M059J (cell line): ENCODE measurements at places on chromosomes 3 and 15.

- peak; percentile 88 for DNase-seq
Observed at GRCh38 chr3:120448756-120449155, 2.0 kb downstream of the FSTL1 start.

DNA sequence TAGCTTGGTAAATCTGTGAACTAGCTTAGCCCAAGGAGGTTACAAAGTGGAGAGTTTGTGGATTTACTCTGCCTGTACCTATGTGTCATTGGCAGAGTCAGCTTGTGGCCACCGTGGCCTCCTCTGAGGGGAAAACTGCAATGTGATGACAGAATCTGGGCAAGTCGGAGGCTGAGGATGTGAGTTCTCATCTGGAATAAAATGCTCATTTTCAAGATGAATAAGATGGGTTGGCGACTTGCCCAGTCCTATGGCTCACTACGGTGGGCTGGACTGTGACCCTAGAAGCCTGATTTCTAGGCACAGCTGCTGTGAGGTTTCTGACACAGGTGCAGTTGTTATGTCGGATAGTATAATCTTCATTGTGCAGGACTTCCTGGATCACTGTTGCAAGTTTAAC is 83.7 kb downstream of the ETV5 start:
- peak; percentile 62 for DNase-seq

- DNase-seq = no peak
Observed at GRCh38 chr3:35215525-35216500, 423.5 kb upstream of the ARPP21 start.

DNA sequence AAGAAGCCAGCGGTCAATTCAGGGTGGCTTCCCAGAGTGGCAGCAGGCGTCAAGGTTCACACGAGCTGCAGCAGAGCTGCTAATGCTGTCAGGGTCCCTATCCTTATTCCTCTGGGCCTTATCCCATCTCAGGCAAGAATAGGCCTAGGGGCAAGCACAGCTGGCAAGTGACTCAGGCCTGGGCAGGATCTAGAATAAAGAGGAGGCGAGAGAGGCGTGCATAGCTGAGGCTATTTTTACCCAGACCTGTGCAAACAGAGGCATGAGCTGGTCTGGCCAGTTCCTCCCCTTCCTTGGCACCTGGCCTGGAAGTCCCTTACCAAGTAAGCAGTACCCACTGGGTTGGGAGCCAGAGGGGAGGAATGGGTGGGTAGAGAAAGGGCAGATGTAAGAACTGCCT is 12.2 kb upstream of the VIPR1 start:
- DNase-seq = peak; percentile 59

- DNase-seq = no peak
Observed at GRCh38 chr3:21142949-21143348, 608.1 kb downstream of the ZNF385D start.

DNA sequence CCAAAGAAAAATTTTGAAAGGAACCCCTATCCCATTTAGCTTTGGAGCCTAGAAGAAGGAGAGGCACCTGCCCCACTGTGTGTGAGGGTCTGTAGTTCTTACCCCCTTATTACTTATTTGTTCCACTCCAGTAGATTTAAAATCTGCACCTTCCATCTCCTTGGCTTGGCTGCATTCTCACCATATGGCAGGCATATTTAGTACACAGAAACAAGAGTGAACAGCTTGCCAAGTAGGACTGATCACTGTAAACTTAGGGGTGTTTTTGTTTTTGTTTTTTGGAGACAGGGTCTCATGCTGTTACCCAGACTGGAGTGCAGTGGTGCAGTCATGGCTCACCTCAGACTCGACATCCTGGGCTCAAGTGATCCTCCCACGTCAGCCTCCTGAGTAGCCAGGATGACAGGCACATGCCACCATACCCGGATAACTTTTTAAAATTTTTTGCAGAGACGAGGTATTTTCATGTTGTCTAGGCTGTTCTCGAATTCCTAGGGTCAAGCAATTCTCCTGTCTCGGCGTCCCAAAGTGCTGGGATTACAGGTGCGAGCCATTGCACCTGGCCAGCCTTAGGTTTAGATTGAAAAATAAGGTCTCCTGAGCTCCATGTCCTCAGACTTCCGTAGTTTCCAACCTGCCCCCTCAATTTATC is 14.1 kb upstream of the ANXA2 start:
- DNase-seq = no peak

DNA sequence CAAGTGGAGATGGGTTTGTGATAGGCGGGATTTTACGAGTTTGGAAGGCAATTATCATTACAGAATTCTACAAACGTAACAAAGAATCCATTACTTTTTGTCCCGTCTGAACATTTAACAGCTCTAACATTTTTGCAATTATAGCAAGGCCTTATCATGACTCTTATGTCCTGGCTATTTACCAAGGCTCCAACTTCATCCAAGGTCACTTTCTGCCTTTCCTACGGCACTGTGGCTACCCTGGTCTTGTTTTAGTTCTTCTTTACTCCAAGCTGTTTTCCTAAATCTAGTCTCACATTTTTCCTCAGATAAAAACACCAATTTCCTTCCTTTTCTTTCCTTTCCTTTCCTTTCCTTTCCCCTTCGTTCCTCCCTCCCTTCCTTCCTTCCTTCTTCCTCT is 33.5 kb upstream of the GRM7 start:
- DNase-seq = no peak

GRCh38 chr3:127702151-127702578 is 29.4 kb downstream of the ABTB1 start:
- peak; percentile 41 for DNase-seq

DNA sequence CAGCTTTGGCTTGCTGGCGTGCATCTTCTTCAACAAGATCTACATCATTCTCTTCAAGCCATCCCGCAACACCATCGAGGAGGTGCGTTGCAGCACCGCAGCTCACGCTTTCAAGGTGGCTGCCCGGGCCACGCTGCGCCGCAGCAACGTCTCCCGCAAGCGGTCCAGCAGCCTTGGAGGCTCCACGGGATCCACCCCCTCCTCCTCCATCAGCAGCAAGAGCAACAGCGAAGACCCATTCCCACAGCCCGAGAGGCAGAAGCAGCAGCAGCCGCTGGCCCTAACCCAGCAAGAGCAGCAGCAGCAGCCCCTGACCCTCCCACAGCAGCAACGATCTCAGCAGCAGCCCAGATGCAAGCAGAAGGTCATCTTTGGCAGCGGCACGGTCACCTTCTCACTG is 40.6 kb upstream of the CSTA start:
- DNase-seq = no peak

GRCh38 chr3:43215138-43215537 is 71.2 kb upstream of the SNRK start:
- DNase-seq = no peak

DNA sequence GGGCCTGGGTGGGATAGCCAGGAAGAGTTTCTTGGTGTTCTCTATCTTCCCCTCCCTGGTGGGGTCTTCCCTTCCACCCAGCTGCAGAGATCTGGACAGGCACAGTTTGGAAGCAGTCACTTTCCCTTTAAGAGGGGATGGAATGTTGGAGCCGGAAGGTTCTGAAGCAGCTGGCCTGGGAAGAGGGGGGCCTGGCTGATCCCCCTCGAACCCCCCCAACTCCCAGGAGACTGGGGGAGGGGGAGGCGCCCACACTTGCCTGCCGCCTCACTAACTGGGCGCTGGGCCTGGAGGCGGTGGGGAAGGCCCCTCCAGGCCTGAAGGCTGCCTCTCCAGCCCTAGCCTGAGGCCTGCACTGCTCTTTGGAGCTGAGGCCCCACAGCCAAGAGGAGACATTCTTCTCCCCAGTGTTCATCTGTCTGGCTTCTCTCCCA is 1.4 kb downstream of the DVL3 start:
- DNase-seq = peak; percentile 44

DNA sequence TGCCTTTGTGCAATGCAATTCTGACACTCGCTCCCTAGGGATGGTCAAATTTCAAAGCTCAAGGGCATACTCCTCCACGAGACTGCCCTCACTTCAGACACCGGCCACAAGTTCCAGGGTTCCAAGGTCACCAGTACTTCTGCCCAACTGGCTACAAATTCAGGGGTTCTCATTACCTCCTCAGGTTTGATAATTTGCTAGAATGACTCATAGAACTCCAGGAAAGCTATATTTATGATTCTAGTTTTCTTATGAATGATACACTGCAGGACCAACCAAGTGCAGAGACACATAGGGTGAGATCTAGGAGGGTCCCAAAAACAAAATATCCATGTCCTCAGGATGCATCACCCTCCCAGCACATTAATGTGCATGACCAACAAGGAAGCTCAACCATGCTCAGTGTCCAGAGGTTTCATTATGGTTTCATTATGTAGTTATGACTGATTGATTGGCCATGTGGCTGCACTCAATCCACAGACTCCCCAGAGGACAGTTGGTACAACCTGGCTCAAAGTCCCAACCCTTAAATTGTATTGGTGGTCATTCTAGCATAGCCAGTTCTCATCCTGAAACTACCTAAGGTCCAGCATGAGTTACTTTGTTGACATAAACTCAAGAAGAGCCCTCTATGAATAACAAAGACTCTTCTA is 170.4 kb upstream of the LRRN1 start:
- no peak for DNase-seq

- no peak for DNase-seq
Observed at GRCh38 chr3:20425138-20425537, 239.1 kb upstream of the SGO1 start.

DNA sequence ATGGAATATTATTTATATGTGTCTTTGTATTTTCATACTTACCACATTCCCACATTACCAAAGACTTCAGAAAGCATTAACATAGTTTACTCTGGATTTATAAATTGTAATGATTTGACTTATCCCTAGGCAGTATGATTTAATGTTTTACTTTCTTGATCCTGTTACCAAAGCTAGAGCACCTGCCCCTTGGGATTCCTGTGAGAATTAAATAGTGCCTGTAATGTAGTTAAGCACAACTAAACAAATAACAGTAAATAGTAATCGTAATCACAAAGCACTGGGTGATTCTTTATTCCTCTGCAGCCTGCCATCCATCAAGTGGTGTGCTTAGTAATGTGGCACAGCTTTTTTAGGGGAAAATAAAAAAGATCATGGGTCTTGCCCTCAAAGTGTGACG is 39.1 kb downstream of the ATP2C1 start:
- no peak for DNase-seq

DNA sequence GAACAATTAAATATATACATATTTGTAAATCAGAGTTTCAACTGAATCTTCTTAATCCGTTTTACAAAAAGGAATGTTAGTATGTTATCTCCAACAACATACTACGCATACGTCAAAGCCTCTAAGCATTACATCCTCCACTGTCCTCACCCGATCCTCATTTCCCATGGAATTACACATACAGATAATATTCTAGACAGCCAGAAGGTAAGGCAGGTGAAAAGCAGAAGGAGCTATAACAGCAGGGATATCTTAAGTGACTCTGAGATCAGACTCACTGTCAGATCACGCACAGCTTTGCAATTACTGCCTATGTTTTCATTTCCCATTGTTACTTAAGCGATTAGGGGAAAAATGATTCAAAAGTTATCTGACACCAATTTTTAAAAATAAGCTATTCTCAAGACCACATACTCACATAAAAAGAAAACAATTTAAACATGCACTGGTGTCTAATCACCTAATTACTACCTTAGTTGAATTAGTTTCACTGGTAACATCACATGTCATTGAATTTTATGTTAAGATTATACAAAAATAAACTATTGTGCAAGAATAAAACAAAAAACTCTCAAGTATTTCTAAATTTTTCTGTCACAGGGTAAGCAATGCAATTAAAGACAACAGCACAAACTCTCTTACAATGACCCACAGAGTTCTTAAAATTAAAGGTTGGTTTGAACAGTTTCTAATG is 92.8 kb downstream of the TBL1XR1 start:
- DNase-seq = no peak

DNA sequence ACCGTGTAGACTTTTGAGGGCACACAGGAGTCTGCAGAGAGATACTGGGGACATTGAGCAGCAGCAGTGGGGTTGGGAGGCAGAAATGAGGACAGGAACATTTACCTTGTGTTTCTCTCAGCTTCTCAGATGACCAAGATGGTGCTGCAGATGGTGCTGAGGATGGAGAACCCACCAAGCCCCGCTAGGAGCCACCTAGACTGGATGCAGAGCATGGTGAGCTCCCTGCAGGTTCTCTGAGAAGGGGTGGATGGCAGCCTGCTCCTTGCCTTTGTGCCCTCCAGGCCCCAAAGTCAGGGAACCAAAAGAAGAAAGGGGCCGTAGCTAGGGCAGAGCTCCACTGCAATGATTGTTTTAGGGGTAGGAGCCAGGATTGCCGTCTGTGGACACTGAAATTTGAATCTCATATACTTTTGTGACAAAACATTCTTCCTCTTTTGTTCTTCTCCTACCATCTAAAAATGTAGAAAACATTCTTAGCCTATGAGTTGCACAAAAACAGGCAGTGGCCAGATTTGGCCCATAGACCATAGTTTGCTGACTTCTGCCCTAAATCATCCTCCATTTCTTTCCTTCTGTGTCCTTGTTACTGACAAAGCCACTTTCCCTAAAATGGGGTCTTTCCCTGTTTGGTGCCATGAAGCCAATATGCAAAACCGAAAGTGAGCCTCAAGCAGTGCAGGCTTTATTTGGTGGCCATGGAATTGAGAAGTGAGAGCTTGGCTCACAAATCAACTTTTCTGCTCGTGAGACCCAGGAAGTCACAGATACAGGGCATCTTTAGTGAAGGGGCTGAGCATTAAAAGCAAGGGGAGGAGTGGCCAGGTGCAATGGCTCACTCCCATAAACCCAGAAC is 11.9 kb upstream of the MUC20 start:
- DNase-seq = no peak

- DNase-seq = no peak
Observed at GRCh38 chr3:132624790-132625189, 27.7 kb downstream of the ACKR4 start.

GRCh38 chr3:151434151-151434890 is 26.5 kb downstream of the IGSF10 start:
- DNase-seq = peak; percentile 95

DNA sequence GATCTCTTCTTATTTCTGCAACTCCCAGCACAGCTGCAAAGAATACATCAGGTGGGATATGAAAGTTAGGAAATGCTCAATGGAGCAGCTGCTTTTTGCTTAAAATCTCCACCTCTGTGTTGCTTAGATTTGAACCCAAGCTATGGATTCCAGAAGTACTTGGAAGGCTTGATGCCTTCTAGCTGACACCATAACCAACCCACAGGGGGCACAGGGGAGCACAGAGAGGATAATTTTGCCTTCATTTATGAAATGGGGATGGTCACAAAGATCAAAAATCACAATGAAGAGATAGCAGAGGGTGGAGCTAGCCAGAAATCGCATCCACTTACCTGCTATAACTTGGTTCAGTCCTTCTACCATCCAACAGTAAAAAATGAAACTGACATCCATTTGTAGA is 75.7 kb downstream of the DUT start:
- no peak for DNase-seq

GRCh38 chr3:178707311-178708031 is 171.2 kb downstream of the KCNMB2 start:
- DNase-seq = peak; percentile 82

- no peak for DNase-seq
Observed at GRCh38 chr3:1252061-1252430, 159.2 kb downstream of the CNTN6 start.

GRCh38 chr15:59148153-59148833 is 43.3 kb downstream of the CCNB2 start:
- no peak for DNase-seq
